Naive thymus-derived CD4-positive, alpha-beta T cell (primary cell): ENCODE measurements at places on chromosomes 16 and 17. TPM values are rescaled to one million over a fixed set of nuclear protein-coding genes. Genes with fewer than 3 reads are reported as not detected.

The DNAH2 gene
- total RNA-seq = 0.03 TPM

The SDR42E2 gene
- 0.67 TPM for total RNA-seq

The FBXL16 gene
- total RNA-seq = 12.5 and 13.2 TPM in 2 replicates

The CORO6 gene
- total RNA-seq = 1.4 TPM

The NOD2 gene
- 0.49 TPM for total RNA-seq

The SLC6A2 gene
- total RNA-seq = not detected

The CCL8 gene
- not detected for total RNA-seq

The SYT17 gene
- not detected for total RNA-seq

The TNK1 gene
- 23.4 TPM for total RNA-seq

The HP gene
- total RNA-seq = not detected

The KRT23 gene
- not detected for total RNA-seq

The C1QL1 gene
- total RNA-seq = not detected

The CDYL2 gene
- total RNA-seq = 24.2 TPM

The DPEP2NB gene
- total RNA-seq = not detected

The SRL gene
- total RNA-seq = not detected

The KRTAP4-6 gene
- not detected for total RNA-seq

The PRSS53 gene
- 7.1 TPM for total RNA-seq

The PPP1R1B gene
- not detected for total RNA-seq

The NUP88 gene
- total RNA-seq = 109 TPM

The C16orf92 gene
- total RNA-seq = not detected

The KRT27 gene
- total RNA-seq = not detected

The FSCN2 gene
- total RNA-seq = 0.70 TPM

The ASPSCR1 gene
- 36.4 TPM for total RNA-seq
